ENCODE measurements at places on chromosomes 5 and 9. TPM values are rescaled to one million over a fixed set of nuclear protein-coding genes. Genes with fewer than 3 reads are reported as not detected.

- no peak for DNase-seq
Observed at GRCh38 chr9:752681-753200, 88.8 kb upstream of the DMRT1 start.

Gene CLIC3
- not detected for polyA plus RNA-seq

DNA sequence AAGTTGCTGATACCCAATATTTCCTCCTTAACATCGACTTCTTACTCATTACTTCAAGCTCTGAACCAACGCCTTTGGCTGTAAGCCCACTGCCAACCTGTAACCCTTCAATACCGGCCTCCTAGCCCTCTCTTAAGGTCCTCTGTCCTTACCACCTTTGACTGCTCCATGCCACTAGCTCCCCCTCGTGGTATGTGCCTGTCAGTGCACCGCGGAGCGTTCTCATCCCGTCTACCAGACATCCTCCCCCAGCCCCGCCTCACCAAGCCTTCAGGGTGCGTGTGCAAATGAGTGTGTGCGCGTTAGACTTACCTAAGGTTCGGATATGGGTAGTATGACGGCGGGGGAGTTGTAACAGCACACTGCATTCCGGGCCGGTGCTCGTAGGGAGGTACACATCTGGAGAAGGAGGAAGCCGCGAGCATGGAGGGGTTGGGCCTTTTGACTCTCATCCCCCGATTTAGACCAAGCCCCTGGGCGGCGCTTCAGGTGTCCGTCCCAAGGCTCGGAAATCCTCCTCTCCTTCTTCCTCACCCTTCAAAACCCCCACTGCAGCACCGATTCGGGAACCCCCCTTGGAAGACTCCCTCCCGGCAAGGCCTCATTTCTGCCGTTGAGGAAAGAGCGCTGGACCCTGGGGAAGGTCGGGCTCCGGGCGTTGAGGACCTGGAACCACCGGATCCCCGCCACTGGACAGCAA, 2.8 kb upstream of the MYORG start:
- DNase-seq: peak; percentile 62

GRCh38 chr5:42655982-42656650, 100.5 kb upstream of the CCDC152 start:
- no peak for DNase-seq

DNA sequence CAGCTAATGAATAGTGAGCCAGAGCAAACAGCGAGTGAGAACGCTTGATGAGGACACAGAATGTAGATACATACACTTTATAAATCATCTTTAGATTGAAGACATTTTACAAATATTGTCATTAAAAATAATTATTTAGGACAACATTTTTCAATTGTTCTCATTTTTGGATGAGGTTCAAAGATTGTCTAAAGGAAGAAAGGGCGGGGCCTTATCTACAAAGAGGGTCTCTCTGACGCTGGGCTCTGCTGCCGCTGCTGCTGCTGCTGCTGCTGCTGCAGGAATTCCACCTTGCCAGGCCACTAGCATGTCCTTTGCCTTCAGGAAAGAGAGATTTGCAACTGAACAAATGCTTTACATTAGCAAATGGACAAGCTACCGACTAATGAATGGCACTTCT, 220.7 kb upstream of the TMEM161B start:
- no peak for DNase-seq

DNA sequence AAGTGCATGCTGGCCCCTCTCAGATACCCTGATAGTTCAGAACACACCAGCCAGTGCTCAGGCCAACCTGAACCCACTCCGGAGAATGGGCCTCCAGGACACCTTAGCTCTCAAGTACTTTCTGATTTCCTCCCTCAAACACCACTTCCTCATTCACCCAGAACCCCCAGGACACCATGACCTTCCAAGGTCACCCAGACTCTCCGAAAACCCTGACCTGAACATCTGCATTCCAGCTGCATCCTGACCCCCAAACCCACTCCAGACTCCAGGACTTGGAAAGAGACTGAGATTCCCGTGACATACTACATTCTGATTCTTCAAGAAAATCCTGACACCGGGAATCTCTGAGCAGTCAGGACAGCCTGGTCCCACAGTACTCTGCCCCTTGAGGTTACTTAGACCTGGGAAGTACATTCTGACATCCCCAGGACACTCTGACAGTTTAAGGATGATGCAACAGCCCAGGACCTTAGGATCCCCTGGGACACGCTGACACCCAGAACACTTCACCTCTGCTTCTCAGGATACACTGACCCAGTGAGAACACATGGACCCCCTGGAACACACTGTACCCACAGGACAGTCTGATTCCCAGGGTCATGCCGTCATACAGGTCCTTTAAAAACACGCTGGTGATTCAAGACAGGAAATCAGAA, 747 bp upstream of the PROP1 start:
- DNase-seq: no peak
